ENCODE measurements at places on chromosomes 2 and 18.

DNA sequence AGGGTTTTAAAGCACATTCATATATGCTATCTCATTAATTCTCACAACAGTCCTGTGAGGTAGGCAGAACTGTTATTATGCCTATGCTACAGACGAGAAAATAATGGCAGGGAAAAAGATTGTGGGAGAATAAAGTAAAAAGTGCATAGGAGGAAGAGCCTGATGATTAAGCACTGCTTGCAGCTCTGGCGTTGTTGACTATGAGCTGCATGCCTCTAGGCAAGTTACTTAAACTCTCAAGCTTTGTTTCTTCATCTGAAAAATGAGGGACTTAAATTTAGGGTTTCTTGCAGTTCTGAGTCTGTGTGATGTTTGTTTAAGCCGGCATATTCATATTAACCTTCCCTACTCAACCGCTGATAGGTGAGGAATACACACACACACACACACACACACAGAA is 51.6 kb upstream of the RAPH1 start:
- no peak for DNase-seq

GRCh38 chr2:28009732-28010131 is 119.2 kb downstream of the BABAM2 start:
- DNase-seq = no peak

GRCh38 chr2:30608643-30609042 is 161.6 kb downstream of the LCLAT1 start:
- no peak for DNase-seq

GRCh38 chr2:71813315-71813714 is 334.3 kb downstream of the CYP26B1 start:
- DNase-seq = no peak

- no peak for DNase-seq
These were observed 41.1 kb upstream of the REG3G start for GRCh38 chr2:78984386-78984785.

GRCh38 chr18:74895686-74896085 is 298.0 kb downstream of the ZNF407 start:
- no peak for DNase-seq

Data from activated T-cell treated with anti-CD3 and anti-CD28 coated beads, Interleukin-2, amount 50 U/mL, for 4 hours (primary cell).